ENCODE measurements at places on chromosomes 11 and 22. TPM values are rescaled to one million over a fixed set of nuclear protein-coding genes. Genes with fewer than 3 reads are reported as not detected.

SAA1 gene
- not detected for polyA plus RNA-seq

RIMBP3B gene
- polyA plus RNA-seq: 0.18 TPM

MS4A7 gene
- not detected for polyA plus RNA-seq

NTM gene
- polyA plus RNA-seq: not detected

IL10RA gene
- 2.7 TPM for polyA plus RNA-seq

APOL3 gene
- 0.18 TPM for polyA plus RNA-seq

CLDN5 gene
- polyA plus RNA-seq: not detected

CASP1 gene
- polyA plus RNA-seq: not detected

POTEH gene
- not detected for polyA plus RNA-seq

- DNase-seq: no peak
Observed at GRCh38 chr22:36816339-36816635, 548 bp downstream of the PVALB start.

DNA sequence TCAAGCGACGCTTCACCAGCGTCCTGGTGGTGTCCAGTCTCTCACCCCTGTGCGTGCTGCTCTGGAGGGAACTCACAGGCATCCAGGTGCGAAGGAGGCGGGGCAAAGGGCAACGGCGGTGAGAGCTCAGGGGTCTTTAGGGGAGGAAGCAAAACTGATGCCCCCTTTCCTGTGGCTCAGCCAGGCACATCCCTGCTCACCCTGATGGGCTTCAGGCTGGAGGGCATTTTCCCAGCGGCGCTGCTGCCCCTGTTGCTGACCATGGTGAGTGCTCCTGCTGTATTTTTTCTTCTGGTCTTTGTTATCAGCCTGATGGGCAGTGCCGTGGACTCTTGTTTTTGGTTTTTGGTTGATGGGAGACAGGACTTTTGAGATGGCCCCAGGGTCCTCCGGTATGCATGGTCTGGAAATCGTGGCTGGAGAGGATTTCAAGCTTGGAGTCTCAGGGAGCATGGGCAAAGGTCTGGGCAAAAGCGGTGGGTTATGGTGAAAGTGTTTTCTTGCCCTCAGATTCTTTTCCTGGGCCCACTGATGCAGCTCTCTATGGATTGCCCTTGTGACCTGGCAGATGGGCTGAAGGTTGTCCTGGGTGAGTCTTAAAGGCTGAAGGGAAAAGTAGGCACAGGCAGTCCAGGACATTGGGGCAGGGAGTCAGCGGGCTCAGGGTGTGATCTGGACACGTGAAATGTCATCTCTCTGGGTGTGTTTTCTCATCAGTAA, 695 bp downstream of the RCE1 start:
- DNase-seq: no peak

DNA sequence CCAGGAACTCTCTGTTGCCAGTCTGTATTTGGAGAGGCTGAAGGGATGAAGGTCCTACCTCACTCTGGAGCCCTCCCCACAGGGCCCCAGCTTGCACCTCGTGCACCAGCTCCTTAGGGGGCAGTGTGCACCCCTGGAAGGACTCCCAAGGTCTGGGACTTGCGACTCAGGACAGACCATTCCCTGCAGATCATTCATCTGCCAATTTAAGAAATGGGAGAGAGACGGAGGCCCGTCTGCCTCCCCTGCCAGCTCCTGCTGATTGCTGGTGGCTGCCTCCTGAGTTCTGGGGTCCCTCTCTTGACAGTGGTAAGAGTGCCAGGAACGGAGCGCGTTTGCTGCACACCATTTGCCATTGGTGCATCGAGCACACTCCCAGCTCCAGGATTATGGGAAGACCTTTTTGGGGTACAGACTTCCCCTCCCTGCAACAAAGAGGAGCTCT, 27.4 kb upstream of the MALAT1 start:
- DNase-seq: peak; percentile 70

DNA sequence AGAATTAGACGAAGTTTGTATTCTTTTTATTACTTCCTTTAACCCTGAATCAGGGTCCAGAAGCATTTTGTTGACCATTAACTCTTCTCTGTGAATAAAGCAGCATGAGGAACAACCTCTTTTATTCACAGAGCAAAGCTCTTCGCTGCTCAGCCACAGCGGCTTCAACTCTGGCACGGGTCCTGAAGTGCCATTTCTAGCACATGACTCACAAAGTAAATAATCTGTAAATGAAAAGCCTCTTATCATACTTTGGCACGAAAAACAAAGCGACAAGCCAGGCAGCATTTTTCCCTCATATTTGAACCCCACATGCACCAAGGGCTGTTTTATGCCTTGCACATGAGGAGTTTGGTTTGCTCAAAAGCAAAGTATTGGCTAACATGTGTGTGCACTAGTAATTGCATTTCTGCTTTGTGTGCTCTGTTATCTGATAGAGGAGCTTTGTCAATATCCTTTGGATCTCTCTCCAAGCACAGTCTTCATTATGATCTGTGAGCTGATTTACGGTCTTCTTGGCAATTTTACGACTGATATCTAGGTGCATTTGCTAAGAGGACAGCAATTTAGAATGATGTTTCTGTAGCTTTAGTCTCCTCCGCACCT, 33.0 kb upstream of the APOBEC3A start:
- no peak for DNase-seq

GRCh38 chr11:78684377-78684776, 109.7 kb upstream of the NARS2 start:
- DNase-seq: no peak

DNA sequence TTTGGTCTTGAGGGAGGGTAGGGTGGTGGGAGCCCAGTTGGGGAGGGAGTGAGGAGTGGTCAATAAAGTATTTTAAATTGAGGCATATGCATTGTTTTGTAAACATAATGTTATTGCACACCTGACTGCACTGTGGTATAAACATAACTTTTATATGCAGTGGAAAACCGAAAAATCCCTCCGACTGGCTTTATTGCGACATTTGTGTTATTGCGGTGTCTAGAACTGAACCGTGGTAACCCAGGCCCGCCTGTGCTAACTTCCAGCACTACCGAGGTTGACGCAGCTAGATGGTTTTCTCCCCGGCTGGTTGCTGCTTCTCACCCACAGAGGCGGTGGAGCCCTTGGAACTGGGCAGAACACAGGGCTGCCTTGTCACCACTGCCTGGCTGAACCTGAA, 7.6 kb upstream of the RNH1 start:
- no peak for DNase-seq

GRCh38 chr11:76201672-76202412, 4.5 kb downstream of the WNT11 start:
- DNase-seq: no peak

- no peak for DNase-seq
Observed at GRCh38 chr11:10725114-10725906, 25.7 kb upstream of the CTR9 start.

- no peak for DNase-seq
Observed at GRCh38 chr11:35632301-35632700, 14.0 kb downstream of the FJX1 start.

- DNase-seq: no peak
Observed at GRCh38 chr11:112795911-112796649, 165.1 kb upstream of the NCAM1 start.

GRCh38 chr11:69864686-69865661, 45.8 kb upstream of the FGF3 start:
- DNase-seq: no peak

- no peak for DNase-seq
Observed at GRCh38 chr11:55697817-55698216, 35.8 kb downstream of the OR4C6 start.

Measured in K562 (cell line).